ENCODE measurements at places on chromosomes 5 and 9.

- DNase-seq = no peak
Measured at GRCh38 chr5:58183078-58183785, 276.7 kb downstream of the PLK2 start.

DNA sequence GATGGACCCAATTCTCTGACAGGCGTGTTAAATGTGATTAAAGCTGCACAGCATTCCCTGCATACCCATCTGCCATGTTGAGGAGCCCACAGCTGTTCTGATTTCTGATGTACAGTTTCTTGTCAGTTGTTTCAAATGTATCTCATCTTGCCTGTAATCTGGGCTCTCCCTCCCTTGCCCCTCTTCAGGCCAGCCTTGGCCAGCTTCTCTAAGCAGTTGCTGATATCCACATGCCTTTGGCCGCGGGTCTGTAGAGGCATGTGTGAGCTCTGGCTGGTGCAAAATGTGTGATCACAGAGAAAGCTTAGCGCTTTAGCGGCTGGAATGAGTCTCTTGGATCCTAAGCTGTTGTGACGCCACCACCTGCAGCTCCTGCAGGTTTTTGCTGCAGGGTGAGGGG, 332.0 kb downstream of the MLLT3 start:
- DNase-seq = no peak

DNA sequence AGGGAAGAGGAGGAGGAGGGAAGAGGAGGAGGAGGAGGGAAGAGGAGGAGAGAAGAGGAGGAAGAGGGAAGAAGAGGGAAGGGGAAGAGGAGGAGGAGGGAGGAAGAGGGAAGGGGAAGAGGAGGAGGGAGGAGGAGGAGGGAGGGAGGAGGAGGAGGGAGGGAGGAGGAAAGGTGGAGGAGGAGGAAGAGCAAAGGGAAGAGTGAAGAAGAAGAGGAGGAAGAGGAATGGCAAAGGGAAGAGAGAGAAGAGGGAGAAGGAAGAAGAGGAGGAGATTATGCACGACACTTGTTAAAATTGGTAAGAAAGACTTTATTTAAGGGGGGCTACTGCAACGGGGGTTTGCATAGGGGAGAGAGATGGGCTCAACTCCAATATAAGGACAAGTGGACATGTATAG, 221.2 kb downstream of the SLIT3 start:
- DNase-seq = no peak

- no peak for DNase-seq
Measured at GRCh38 chr5:33244441-33245150, 196.2 kb upstream of the TARS1 start.

DNA sequence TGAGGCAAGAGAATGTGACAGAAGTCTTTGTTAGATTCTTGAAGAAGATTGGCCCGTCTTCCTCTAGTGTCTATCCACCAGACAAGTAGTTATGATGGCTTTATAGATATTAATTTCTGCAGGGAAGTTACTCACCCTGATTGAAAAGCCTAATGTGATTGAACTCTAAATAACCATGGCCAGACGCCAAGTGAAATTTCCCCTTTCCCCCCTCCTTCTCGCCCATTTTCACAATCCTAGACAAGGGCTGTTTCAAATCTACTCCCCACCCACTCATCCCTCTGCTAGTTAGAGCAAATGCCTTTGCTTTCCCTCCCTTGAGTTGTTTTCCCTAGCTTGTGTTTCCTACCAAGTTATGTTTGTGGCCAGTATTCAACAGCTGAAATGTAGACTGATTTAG, 182.5 kb downstream of the TMEM167A start:
- no peak for DNase-seq

DNA sequence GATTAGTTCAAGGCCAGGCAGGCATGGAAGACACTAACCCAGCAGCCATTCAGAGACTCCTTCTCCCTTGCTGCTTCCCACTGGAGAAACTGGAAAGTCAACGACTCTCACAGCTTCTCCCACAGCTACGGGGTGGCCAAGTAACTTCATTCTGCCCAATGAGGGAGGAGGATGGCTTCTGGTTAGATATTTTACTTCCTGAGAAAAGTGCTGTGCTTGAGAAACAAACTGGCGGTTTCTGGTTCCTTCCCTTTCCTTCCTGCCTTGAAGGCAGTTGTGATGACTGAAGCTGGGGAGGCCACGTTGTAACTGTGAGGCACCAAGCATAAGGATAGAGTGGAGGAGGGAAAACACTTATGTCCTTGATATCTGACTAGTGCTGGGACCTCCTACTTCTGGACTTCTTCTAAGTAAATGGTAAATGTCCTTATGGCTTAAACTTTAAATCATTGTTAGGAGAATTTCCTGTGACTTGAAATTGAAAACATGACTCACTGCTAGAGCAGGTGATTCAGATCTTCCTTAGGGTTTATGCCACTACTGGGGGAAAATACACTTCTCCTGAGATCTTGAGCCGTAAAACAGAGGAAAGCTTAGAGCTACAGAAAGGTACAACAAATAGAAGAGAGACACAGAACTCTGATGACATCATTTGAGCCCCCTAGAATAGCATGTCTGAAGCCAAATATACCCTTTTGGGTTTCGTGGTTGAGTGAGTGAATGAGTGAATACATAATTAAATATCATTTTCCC, 3.1 kb upstream of the GNPDA1 start:
- no peak for DNase-seq

DNA sequence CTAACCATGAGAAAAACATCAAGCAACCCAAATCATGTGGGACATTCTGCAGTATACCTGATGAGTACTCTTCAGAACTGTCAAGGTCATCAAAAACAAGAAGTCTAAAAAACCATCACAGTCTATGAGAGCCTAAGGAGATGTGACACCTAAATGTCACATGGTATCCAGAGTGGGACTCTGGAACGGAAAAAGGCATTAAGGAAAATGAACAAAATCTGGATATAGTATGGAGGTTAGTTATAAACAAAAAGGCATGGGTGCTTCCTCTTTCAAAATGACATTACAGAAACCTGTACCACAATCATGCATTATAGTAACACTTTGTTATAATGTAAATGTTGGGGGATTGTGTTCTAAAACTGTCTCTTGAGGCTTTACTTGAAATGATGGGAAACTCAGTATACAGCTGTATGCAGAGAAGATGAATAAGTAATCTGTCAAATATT, 47.4 kb downstream of the PRKACG start:
- DNase-seq = no peak

DNA sequence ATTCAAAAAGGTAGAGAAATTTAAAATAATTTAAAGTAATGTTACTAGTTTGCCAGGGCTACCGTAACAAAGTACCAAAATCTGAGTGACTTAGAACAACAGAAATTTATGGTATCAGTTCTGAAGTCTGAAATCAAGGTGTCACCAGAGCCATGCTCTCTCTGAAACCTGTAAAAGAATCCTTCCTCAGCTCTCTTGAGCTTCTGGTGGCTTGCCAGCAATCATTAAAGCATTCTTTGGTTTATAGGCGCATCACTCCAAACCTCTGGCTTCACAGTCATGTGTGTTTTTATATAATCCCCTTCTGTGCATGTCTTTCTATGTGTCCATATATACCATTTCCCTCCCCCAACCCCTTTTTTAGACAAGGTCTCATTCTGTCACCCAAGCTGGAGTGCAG, 220.3 kb downstream of the COX7C start:
- no peak for DNase-seq

DNA sequence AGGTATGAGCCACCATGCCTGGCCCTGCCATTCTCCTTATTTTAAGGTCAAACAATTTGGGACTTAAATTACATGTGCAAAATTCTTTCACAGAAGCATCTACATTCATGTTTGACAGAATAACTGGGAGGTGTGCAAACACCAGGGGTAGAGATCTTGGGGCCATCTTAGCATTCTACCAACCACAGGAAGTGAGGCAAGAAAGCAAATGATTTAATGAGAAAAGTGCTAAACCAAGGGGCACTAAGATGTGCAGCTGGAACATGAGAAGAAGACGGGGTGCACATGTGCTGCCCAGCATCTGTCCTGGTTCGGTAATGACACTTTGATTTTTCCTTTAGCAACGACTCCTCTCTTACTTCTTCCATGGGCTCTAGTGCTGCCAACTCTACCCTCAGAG, 1.2 kb upstream of the F12 start:
- no peak for DNase-seq

Data from NCI-H187 treated with DMSO at 0.1 percent for 48 hours (cell line).